ENCODE measurements at places on chromosomes 7 and 10. TPM values are rescaled to one million over a fixed set of nuclear protein-coding genes. Genes with fewer than 3 reads are reported as not detected.

The ZNF722 gene
- total RNA-seq: not detected

- DNase-seq: no peak
Observed at GRCh38 chr7:101669307-101669706, 40.2 kb upstream of the MYL10 start.

The ARL4A gene
- 38.5 TPM for total RNA-seq

DNA sequence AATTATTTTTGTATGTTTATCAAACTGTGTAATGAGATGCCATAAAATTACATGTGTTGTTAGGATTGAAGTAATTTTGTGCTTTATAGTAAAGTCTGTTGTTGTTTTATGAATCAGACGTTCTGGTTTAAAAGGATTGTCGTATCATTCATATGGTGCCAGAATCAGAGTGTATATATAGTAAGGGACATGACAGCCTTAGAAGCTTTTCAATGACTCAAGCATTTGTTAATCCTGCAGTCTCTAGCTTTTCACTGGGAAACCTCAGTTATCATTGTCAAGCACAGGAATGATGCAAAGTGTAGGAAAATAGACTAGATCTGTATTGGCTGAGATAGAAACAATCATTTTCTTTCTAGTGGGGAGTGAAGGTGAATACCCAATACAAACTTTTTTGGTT is 57.5 kb downstream of the TRRAP start:
- DNase-seq: no peak

- no peak for DNase-seq
Observed at GRCh38 chr7:105638902-105639495, 57.7 kb upstream of the EFCAB10 start.

The MET gene
- total RNA-seq: 209 TPM

The ST7 gene
- total RNA-seq: 18.6 TPM

DNA sequence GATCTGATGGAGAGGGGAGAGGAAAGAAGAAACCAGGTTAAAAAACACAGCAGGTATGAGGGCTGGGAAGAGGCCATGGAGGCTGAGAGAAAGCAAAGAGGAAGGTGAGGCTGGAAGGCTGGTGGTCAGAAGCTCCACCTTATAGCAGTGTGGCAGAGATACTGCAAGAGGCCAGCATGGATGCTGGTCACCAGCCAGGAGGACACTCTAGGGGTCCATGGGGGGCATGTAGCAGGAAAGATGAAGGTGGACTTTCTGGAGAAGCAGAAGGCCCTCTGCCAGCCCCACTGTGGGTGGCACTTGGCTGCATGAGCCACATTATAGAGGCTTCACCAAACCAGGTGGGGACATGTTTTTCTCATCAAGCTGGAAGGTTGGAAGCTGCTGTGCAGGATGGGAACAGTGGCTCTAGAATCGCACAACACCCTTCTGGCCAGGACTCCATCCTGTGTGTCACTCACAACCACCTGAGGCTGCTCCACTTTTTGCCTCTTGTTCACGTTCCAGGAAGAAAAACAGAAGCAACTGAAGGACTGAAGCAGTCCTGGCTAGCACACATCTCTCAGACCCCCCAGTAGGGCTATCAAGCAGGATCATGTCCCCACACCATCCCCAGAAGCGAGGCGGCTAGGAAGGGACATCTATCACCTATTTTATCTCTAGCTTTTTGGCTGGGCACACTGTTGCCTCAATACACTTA is 587.5 kb upstream of the MGMT start:
- DNase-seq: no peak

- DNase-seq: no peak
Observed at GRCh38 chr7:118590107-118590506, 365.6 kb downstream of the ANKRD7 start.

DNA sequence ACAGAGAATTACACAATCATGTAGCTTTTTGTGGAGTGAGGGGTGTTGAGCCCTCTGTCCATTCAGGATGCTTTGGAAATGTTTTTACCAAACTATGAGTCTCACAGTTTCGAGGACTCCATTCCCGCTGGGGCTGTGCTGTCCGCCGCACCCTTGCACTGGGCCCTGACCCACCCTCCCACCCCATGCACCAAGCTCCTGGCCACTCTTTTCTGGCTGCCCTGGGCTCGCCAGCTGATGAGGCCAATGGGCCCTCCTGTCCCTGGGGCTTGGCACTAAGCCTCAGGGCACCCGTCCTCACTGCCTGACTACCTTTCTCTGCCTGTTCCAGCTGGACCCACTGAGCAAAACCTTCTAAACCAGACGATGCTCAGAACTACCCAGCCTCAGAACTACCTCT is 332.1 kb downstream of the PTPRN2 start:
- DNase-seq: no peak

DNA sequence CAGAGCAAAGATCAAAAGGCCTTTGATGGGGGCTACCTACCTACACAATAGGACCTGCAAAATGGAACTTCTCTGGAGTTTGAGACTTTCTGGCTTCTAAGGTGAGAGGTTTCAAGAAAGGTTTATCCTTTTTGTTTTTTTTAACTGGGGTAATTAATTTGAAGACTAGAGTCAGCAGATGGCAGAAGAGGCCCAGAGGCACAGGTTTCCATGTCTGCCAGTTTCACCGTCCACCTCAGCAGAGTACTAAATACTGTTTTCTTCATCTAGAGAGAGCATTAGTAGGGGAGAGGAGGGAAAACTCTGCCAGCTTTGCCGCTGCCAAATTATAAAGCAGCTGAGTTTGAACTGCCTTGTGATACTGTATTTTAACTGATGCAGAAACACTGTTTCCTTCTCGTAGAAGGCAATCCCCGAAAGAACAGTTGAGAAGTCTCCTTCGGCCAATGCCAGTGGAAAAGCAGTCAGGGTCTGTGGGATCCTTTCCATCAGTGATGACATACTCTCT is 138.7 kb downstream of the SLC25A13 start:
- DNase-seq: no peak

DNA sequence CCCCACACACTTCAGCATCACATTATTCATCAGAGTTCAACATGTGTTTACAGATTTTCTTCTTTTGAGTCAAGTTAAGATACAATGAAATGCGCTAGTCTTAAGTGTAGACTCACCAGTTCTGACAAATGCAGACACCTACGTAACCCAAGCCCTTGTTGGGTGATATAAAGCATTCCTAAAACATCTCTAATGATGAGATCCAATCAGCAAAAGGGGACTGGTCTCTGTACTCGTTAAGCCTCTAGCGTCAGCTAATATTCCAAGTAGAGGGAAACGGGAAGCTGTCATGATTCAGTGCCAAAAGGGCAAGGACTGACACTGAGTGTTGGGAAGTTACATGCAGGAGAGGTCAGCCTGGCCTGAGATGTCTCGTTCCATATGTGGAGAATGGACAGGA is 38.7 kb upstream of the TRIL start:
- no peak for DNase-seq

DNA sequence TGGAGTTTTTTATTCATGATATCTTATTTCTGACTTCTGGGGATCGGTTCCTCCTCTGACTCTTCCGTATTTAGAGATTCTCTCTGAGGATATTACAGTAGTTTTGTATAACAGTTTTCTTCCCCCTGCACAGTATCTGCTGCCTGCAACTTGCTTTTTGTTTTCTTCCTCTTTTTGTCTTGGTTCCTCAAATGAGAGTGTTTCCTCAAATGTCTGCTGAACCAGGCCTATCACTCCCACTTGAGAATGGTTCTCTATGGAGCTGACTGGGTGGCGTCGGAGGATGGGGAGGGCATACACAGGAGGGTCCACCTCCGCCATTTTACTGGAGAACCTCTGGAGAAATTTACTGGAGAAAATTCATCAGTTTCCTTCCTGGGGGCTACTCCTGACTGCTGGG is 27.7 kb downstream of the ARHGAP22 start:
- no peak for DNase-seq

The FKBP6 gene
- under 0.01 TPM for total RNA-seq

GRCh38 chr7:18191341-18191740 is 163.7 kb upstream of the PRPS1L1 start:
- no peak for DNase-seq

DNA sequence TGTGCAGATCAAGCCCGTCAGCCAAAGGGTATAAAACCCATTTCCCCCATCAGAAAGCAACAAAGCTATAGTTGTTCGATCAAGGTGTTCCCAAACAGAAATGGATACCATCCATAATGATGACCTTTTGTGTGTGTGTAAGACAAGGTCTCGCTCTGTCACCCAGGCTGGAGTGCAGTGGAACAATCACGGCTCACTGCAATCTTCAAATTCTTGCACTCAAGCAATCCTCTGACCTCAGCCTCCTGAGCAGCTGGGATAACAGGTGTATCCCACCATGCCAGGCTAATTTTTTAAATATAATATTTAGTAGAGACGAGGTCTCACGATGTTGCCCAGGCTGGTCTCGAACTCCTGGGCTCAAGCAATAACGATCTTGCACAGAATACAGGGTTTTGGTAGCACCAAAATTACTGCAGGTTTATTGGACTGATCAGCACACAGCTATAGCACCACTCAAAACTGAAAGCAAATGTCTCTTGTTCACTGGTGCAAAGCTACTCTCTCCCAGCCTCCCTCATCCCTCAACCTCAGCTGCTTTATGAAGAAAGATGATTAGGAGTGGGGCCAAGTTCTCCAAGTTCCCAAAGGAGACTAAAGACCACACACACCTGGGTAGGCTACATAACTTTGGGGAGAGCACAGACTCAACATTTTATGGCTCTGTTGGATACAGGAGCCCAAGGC is 80.5 kb downstream of the ABI1 start:
- no peak for DNase-seq

DNA sequence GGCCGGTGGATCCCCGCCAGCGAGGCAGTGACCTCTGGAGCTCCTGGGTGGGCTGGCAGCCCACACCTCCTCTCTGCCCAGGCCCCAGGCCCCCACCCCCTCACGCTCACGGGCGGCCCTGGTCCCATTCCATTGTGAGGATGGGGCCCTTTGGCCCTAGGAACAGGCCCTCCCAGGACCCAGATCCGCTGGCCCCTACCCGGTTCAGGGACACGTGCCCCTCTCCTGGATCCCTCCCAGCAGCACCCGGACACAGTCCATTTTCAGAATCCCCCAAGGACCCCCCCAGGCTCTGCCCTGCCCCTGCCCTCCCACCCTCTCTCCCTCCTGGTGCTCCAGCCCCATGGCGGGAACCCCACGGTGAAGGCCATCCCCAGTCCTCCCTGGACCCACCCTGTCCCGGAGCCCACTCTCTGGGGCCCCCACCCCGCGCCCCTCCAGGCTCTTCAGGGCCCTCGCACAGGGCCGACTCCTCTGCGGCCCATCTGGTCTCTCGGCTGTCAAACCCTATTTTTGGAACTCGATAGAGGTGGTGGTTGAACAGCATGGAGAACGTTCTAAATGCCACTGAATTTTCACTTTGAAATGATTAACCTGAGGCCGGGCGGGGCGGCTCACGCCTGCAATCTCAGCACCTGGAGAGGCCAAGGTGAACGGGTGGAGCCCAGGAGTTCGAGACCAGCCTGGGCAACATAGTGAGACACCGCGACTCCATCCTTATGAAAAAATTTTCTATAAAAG is 8.1 kb downstream of the ADAP1 start:
- no peak for DNase-seq

The POLR2J3 gene
- total RNA-seq: 6.5 TPM

The PNLIP gene
- not detected for total RNA-seq

DNA sequence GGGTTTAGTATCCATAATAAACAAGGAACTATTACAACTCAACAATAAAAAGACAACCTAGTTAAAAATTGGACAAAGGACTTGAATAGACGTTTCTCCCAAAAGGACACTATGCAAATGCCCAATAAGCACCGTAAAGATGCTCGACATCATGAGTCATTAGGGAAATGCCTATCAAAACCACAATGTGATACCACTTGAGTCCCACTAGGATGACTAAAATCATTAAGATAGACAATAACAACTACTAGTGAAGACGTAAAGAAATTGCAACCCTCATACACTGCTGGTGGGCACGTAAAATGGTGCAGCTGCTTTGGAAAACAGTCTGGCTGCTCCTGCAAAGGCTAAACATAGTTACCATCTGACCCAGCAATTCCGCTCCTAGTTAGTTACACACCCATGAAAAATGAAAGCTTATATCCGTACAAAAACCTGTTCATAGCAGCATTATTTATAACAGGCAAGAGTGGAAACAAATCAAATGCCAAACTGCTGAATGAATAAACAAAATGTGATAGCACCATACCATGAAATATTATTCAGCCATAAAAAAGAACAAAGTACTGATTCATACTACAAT is 17.3 kb downstream of the CCDC3 start:
- DNase-seq: peak; percentile 36

The TLL2 gene
- 0.29 TPM for total RNA-seq

The CASD1 gene
- total RNA-seq: 12.5 TPM

DNA sequence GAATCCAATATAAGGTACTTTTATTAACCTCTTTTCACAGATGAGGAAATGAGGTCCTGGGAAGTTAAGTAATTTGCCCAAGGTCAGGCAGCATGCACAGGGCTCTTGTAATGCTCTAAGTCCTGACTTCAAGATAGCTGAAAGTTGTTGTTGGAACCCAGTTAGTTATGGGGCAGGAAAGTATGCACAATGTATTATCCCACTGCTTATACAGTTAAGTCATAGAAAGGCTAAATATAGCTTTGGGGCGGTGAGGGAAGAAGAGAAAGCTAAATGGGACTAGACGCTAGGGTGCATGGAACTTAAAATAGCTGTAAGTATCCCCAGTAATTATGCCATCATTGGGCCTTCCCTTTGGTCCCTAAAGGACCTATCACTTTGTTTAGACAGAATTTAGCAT is 9.2 kb downstream of the GLCCI1 start:
- no peak for DNase-seq

The UNC5B gene
- 6.0 TPM for total RNA-seq

DNA sequence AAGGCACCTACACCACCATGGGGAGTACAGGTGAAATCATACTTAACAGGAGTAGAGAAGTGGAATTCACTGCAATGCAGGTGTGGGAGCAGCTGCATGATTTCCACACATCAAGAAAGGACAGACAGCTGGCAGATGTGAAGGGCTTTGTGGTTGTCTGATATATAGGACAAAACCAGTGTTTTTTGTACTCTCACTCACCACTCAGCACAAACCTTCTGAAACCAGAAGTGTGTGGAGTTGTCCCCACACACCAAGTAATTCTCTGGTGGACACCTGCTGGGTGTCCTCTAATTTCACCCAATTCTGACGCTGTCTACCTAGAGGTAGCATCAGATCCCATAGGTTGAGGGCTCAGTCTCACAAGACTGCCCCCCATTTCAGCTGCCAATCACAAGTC is 327.7 kb upstream of the KMT2E start:
- DNase-seq: no peak

The CDC123 gene
- 190 TPM for total RNA-seq

GRCh38 chr10:60973086-60973485 is 29.1 kb upstream of the RHOBTB1 start:
- no peak for DNase-seq

DNA sequence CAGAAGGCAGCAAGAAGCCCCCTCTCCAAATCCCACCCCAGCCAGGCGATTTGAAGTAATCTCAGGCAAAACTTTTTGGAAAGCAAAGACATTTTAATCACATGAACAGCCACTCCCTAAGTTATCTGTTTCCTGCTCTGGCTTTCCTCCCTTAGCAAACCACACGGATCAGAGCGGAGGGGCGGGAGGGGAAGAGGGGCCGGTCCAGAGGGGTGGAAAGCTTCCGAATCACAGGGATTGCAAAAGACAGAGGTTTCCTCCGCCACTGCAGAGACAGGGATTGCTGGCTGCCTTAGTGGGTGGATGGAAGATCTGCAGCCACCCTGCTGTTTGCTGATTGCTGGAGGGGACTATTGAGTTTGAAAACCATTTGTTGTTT is 41.2 kb downstream of the ZCCHC24 start:
- DNase-seq: no peak

GRCh38 chr7:123748171-123748733 is 551 bp downstream of the WASL start:
- DNase-seq: peak; percentile 58

The SSMEM1 gene
- not detected for total RNA-seq
